WTC11 (cell line): ENCODE measurements at places on chromosomes 5 and 9. TPM values are rescaled to one million over a fixed set of nuclear protein-coding genes. Genes with fewer than 3 reads are reported as not detected.

- no peaks in the 10 kb centered on the region for H3K36me3 ChIP-seq
- H3K27me3 ChIP-seq = no peaks in the 10 kb centered on the region; the same call in 1 of the 2 replicates
- DNase-seq = no peak
- H3K4me1 ChIP-seq = peaks cover 5% of the 10 kb centered on the region; the same call in 1 of the 2 replicates
- H3K4me3 ChIP-seq = no peak overlapping the region
- H3K27ac ChIP-seq = no peak overlapping the region
These were observed 67.1 kb upstream of the SNX2 start for GRCh38 chr5:122707796-122708195.

Gene PRSS3
- total RNA-seq = 1.1 to 1.8 TPM (median 1.6 TPM) in 3 replicates

Gene HTR1A
- 0.46 to 0.66 TPM (median 0.52 TPM) in 3 replicates for total RNA-seq

DNA sequence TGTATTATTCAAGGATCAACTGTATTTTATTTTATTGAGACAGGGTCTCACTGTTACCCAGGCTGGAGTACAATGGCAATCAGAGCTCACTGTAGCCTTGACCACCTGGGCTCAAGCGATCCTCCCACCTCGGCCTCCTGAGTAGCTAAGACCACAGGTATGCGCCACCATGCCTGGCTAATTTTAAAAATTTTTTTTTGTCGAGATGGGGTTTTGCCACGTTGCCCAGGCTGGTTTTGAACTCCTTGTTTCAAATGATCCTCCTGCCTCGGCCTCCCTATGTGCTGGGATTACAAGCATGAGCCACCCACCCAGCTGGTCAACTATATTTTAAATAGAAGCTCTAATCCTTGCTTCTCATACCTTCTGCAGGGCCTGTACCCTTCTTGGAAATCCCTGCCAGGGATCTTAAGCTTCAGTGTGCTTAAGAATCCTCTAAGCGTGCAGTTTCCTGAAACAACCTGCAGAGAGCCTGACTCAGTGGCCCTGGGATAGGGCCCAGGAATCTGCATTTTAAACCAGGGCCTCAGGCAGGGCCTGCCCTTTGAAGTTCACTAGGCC, 2.9 kb downstream of the AKNA start:
- H3K27ac ChIP-seq = no peak overlapping the region
- no peak for DNase-seq
- H3K4me1 ChIP-seq = peaks cover 84% of the 10 kb centered on the region
- H3K36me3 ChIP-seq = peaks cover 4% of the 10 kb centered on the region
- H3K4me3 ChIP-seq = no peak overlapping the region

GRCh38 chr5:165003283-165003682, 1497.9 kb downstream of the MAT2B start:
- H3K36me3 ChIP-seq = no peaks in the 10 kb centered on the region
- no peak for DNase-seq
- H3K4me1 ChIP-seq = peaks cover 5% of the 10 kb centered on the region
- H3K27ac ChIP-seq = no peak overlapping the region
- H3K27me3 ChIP-seq = no peaks in the 10 kb centered on the region

DNA sequence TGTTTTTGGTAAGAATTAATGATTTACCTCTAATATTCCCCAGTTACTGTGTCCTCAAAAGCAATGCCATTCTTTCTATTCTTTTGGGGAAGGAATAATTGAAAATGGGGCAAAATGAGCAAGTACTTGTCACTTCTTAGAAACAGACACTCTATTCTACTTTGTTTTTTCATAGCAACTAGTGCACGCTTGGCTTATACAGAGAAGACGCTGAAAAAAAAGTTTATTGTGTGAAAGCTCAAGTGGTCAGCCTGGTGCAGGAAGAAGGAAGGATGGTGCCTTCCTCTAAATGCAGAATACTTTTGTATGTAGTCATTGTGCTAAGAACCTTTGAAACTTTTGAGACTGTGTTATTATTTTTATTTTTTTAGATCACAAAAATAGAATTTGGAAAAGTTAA, 29.6 kb downstream of the ANKDD1B start:
- no peak overlapping the region for H3K4me3 ChIP-seq
- no peak overlapping the region for H3K27ac ChIP-seq
- H3K36me3 ChIP-seq = no peaks in the 10 kb centered on the region
- no peaks in the 10 kb centered on the region; the same call in 1 of the 2 replicates for H3K27me3 ChIP-seq

- H3K4me3 ChIP-seq = no peak overlapping the region
- no peak overlapping the region for H3K27ac ChIP-seq
- no peaks in the 10 kb centered on the region for H3K36me3 ChIP-seq
These were observed 617.2 kb downstream of the PDE4D start for GRCh38 chr5:59276325-59276675.
